ENCODE measurements at places on chromosomes 4 and X.

- no peak for DNase-seq
Measured at GRCh38 chr4:127772769-127773671, 9.1 kb upstream of the HSPA4L start.

DNA sequence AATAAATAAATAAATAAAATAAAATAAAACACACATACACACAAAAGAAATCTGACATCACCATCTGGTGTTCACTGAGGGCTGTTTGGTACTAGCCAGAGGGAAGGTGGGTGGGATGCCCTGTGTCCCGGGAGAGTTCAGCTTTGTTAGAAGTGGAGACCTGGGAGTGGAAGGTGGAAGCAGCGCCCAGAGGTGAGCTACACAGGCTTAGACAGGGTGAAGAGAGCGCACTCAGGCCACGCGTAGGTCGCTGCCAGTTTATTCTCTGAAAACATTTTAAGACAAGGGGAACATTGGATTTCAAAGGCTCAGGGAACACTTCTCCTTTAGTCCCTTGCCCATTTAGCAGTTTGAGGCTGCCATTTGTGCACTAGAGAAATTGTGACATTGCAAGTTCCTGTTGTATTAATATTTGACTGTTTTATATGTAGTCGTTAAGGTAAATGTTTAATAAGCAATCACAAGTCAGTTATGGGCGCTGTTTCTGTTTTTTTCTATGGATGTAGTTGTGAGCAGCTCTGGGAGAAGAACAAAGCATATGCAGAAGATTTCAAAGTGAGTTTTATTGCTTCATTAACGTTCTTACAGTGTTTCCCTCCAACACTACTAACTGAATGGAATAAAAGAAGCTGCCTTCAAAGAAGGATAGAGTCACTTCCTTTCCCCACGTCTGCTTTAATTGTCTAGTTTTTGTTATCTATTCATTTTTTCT, 405.5 kb upstream of the NR3C2 start:
- no peak for DNase-seq

- no peak for DNase-seq
Measured at GRCh38 chr4:27836523-27836922, 975.9 kb downstream of the STIM2 start.

- DNase-seq, result no peak
Measured at GRCh38 chrX:6227453-6227835, 1.2 kb downstream of the NLGN4X start.

DNA sequence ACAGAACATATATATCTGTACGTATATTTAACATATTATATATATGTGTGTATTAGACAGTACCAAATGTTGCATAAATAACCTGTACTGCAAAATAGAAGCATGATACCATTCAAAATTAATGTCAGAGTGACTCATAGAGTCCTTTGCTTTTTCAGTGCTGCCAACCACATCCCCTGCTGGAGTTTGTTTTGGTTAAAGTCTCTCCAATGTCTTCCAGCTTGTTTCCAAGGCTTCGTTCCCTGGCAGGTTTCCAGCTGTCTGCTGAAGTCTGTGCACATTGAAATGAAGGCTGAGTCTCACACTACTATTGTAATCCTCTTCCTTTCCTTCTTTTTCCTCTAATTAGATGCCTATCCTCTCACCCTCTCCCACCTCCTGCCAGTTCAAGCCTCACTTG, 14.9 kb downstream of the NRK start:
- DNase-seq, result no peak

GRCh38 chr4:108449129-108449528, 171.2 kb upstream of the RPL34 start:
- no peak for DNase-seq

DNA sequence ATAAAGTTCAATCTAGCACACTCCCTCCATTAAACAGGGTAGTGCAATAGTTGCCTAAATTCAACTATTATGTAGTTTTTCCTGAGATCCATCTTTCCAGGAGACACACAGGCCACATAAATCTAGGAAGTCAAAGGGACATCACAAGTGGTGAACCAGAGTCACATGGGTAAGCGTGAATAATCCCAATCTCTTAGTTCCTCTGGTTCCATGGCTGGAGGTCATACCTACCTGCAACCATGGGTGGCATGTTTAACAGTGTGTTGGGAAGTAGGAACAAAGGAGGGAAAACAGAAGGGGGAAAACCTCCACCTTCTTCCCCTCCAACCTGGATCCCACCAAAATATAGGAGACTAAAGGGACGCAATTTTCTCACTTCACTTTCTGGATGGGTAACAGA, 2651.6 kb downstream of the ARAP2 start:
- DNase-seq, result no peak

- no peak for DNase-seq
Measured at GRCh38 chr4:89805297-89805696, 31.7 kb downstream of the SNCA start.

DNA sequence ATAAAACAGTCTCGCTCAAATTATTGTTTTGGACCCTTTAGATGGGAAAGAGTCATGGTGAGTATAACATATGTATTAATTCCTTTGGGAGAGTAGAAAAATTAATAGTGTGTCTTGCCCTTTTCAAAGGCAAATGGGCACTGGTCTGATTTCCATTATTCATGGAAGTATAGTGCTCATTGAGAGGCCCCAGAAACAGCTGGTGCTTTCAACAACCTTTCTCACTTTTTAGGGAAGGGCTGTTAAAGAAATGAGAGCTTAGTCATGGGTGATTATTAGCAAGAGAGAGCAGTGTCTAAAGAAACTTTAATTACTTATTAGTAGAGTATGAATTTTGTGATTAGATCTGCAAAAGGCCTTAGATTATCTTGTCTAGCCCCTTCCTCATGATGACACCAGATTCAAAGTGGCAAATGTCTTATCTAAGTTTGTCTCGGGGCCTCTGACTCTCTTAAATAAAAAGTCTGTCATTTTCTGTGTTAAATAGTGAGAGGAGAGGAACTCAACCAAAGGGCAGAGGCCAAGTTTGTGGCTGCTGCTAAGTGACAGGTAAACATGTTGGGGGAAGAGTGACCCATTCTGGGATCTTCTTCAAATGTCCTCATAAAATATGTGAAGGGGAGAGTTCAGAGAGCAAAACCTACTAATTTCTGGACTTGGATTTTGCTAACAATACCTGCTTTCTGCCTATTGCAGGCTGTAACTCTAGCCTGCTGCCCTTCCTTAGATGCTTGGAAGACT, 110.6 kb downstream of the REPS2 start:
- no peak for DNase-seq

GRCh38 chr4:29805916-29806480, 914.2 kb upstream of the PCDH7 start:
- no peak for DNase-seq

DNA sequence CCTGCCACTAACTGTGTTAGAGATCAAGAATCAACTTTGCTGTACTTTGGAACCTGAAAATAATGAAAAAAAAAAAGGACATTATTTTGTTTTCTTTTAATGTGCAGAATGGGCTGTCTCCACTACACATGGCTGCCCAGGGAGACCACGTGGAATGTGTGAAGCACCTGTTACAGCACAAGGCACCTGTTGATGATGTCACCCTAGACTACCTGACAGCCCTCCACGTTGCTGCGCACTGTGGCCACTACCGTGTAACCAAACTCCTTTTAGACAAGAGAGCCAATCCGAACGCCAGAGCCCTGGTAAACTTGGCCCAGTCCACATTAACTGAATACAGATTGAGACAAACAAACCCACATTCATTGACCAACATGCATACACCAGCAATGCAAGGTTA, 206.2 kb downstream of the ANK2 start:
- no peak for DNase-seq

GRCh38 chrX:9905288-9905687, 61.9 kb upstream of the CLDN34 start:
- no peak for DNase-seq

DNA sequence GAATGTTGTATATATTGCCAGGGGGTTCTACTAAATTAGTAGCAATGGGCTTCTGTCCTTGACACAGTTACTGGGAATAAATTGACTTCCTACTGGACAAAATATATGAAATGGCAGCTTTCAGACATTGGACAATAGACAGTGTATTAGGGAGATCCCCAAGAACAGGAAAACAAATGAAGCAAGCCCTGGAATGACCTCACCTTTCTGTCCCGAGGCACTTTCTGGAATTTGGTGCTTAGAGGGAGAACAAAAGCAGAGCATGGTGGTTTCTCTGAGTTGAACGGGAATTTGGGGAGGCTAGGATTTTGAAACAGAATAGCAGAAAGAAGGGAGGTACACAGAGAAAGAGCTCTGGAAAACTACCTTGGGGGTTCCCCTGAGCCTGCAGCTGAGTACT, 187.7 kb upstream of the MAGEB2 start:
- no peak for DNase-seq

GRCh38 chrX:42290608-42291007, 367.3 kb upstream of the CASK start:
- DNase-seq, result no peak

DNA sequence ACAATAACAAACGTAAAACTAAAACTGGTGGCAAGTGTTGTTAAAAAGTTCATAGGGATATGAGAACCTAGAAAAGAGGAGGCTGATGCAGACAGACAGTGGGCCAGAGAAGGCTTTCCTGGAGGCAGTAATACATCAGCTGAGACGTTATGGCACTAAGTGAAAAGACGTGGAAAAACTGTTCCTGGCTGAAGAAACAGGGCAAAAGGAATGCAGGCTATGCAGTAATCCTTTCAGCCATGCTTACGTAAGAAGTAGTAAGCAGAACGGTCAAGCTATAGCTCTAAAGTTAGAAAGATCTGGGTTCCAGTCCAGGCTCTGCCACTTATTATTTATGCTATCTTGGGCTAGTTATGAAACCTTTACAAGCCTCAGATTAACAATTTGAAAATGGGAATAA, 6.4 kb downstream of the LAMTOR3 start:
- DNase-seq, result no peak

Data from pancreas (tissue), 10 donors.